ENCODE measurements at places on chromosomes 2 and 18.
A peak's percentile ranks its signal among the peaks of the same experiment; 100 is the strongest.

GRCh38 chr2:71661782-71662181, 208.4 kb downstream of the DYSF start:
- no peak for DNase-seq

DNA sequence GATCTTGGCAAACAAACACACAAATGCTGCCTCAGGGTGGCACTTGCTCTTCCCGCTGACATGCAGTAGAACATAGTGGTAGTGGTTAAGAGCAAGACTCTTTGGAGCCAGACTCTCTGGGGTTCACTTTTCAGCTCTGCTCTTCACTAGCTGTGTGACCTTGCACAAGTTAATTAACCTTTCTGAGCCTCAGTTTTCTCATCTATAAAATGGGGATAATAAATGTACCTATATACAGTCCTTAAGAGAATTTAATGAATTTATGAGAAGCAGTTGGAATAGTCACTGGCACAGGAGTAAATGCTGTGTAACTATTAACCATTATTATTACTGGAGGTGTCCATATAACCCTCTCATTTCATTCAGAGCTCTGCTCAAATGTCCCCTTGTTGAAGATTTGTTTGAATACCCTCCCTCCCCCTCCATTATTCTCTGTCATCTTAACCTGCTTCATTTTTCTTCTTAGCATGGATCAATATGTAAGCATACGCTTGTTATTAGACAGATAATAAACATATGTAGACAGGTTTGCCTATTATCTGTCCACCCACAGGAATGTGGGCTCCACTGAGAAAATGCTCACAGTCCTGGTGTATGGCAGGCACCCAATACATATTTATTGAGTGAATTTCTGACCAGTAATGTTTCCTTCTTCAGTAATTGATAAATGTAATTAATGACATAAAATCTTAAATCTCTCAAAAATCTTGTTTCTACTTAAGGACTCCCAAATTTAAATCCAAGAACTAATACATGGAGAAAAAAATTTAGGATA, 64.5 kb downstream of the TSPYL6 start:
- DNase-seq, result no peak

GRCh38 chr2:143603035-143603655, 473.9 kb downstream of the ARHGAP15 start:
- no peak for DNase-seq

- peak; percentile 29 for DNase-seq
Measured at GRCh38 chr2:98835831-98836385, 100.1 kb downstream of the CRACDL start.

GRCh38 chr2:144701259-144701658, 181.3 kb upstream of the ZEB2 start:
- DNase-seq, result no peak

DNA sequence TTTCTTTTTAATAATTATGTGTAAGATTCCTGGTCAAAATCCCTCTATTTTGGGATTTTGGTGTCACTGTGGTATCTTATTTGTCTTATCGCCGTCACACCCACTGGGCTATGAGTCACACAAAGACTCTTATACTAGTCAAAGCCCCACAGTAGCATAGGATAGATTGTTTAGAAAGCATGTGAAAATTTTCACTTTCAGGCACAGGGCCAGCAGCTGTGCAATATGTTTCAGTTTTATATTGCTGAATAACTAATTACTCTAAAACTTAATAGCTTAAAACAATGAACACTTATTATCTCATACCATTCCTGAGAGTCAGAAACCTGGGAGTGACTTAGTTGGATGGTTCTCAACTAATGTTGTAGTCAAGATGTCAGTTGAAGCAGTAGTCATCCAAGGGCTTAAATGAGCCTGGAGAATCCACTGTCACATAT, 24.0 kb downstream of the CFAP210 start:
- DNase-seq, result no peak

GRCh38 chr2:197328461-197328860, 17.9 kb upstream of the ANKRD44 start:
- DNase-seq, result no peak

GRCh38 chr18:13264091-13265007, 45.8 kb downstream of the LDLRAD4 start:
- DNase-seq, result no peak

- DNase-seq, result no peak
Measured at GRCh38 chr2:232977438-232977971, 35.6 kb downstream of the NGEF start.

GRCh38 chr2:173351879-173352278, 2.8 kb upstream of the CDCA7 start:
- no peak for DNase-seq

GRCh38 chr2:226652983-226653765, 146.4 kb downstream of the IRS1 start:
- no peak for DNase-seq
